NCI-H748 treated with DMSO at 0.1 percent for 48 hours (cell line): ENCODE measurements at places on chromosomes 5 and 9.

DNA sequence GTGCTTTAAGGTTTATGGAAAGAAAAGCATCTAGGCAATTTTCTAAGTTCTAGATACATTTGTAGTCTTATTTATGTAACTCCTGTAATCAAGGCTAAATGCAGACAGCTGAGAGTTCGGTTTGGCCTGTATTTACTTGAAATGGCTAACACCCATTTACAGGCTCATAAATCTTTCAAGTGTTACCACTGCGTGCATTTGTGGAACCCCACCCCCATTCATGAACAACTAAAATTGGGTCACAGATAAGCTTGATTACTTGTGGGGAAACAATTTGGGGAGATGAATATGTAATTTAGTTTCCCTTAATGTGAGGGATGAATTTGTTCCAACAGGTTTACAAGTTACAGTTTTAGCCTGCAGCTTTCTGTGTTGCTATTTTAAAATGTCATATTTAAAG, 360.6 kb downstream of the ARRDC3 start:
- peak; percentile 18 for DNase-seq

DNA sequence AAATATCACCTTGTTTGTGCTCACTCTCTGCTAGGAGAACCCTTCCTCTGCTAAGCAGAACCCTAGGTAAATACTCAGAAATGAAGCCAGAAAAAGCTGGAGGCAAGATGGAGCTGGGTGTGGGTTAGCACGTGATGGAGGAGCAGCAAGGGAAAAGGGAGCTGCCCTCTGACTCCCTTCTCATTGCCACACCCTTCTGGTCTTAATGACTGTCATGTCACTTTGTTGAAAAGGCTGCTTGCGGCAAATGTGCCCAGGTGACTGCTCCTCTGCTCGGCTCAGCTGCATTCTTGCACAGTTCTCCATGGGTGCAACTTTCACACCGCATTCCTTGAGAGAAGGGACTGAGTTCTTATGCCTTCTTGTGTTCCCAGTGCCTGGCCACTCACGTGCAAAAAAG, 36.4 kb upstream of the TBC1D2 start:
- DNase-seq: no peak

- no peak for DNase-seq
These were observed 32.9 kb downstream of the CPEB4 start for GRCh38 chr5:173920866-173921555.

GRCh38 chr5:77849308-77849900, 73.3 kb upstream of the TBCA start:
- DNase-seq: no peak

DNA sequence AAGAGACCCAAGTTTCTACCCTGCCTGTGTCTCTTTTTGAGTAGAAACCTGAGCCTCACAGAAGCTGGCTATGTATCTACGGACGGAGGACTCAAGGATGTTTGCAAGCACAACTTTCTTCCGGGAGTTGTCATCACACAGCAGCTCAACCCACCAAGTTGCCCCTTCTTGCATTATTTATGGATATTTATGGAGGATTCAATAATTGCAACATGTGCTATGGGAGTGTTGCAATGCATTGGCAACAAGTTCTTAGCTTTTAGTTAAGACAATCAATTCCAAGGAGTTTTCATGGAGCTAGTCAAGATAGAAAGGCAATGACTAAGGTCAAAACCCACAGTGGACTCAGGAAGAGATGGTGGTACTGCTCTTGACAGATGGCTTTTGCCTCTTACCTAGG, 336.9 kb downstream of the ENC1 start:
- DNase-seq: no peak

- no peak for DNase-seq
These were observed 16.5 kb downstream of the DNAJA1 start for GRCh38 chr9:33041432-33042188.

DNA sequence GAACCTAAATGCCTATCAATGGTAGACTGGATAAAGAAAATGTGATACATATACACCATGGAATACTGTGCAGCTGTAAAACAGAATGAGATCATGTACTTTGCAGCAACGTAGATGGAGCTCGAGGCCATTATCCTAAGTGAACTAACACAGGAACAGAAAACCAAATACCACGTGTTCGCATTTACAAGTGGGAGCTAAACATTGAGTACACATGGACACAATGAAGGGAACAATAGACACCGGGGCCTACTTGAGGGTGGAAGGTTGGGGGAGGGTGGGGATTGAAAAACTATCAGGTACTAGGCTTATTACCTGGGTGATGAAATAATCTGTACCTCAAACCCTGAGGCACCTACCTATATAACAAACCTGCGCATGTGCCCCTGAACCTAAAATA, 22.4 kb upstream of the DEPDC1B start:
- peak; percentile 93 for DNase-seq
